ENCODE measurements at places on chromosomes 7 and 10.

- DNase-seq: no peak
Observed at GRCh38 chr7:123867225-123867624, 22.3 kb downstream of the HYAL4 start.

- DNase-seq: no peak
Observed at GRCh38 chr7:25929448-25929847, 222.6 kb upstream of the NFE2L3 start.

DNA sequence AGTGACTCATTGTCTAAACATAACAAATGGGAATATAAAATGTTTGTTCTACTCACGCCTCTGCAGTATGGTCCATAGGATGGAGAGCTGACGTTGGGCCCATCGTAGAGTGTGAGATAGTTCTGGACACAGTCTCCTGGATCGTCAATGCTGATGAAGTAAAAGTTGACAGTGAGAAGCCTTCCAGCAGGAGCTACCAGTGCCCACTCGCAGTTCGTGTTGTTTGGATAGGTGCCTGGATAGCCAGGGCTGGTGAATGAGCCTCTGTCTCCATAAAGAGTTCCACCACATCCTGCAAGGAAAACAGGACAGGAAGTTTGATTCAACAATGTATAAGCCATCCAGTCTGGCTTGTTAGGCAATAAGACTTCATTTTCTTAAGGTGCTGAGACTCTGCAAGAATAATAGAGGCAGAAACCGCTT is 79.6 kb downstream of the OR13A1 start:
- no peak for DNase-seq

DNA sequence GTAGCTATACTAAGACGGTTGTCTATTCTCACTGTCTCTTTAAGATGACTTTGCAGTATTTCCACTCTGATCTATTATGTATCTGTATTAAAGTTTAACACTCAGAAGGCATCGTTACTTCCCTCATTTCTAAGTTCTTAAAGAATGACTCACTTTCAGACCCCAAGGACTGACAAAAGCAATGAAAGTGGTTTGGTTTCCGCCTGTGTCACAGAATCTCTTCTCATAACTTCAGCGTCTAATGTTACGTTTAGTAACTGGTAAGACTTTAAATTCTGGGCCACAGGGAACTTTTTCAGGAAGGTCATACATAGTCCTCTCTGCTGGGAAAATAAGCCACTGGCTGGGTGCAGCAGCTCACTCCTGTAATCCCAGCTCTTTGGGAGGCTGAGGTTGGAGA is 892.0 kb upstream of the AUTS2 start:
- DNase-seq: no peak

GRCh38 chr7:95432606-95433005 is 2.2 kb downstream of the PON2 start:
- no peak for DNase-seq

DNA sequence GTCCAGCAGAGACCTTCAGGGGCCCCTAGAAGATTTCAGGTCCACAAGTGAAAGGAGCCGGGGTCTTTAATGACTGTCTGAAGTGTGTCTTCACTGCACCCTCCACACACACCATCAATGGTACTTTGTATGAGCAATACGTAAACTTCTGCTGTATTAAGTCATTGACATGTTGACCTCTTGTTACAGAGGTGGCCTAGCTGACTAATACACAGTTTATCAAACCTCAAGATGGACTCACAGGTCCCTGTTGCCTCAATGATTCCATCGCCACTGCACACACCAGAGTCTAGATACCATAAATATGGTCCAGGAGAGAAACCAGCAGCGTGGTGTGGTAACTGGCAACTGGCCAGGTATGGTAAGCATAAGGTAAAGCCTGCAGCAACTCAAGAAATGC is 19.5 kb downstream of the KCNMA1 start:
- no peak for DNase-seq

Data from right atrium auricular region (tissue), 2 donors.